ENCODE measurements at places on chromosomes 11 and 22.

GRCh38 chr11:6251990-6252473 is 7.6 kb upstream of the CCKBR start:
- DNase-seq: no peak

- no peak for DNase-seq
Observed at GRCh38 chr11:13229136-13229535, 48.5 kb upstream of the BMAL1 start.

DNA sequence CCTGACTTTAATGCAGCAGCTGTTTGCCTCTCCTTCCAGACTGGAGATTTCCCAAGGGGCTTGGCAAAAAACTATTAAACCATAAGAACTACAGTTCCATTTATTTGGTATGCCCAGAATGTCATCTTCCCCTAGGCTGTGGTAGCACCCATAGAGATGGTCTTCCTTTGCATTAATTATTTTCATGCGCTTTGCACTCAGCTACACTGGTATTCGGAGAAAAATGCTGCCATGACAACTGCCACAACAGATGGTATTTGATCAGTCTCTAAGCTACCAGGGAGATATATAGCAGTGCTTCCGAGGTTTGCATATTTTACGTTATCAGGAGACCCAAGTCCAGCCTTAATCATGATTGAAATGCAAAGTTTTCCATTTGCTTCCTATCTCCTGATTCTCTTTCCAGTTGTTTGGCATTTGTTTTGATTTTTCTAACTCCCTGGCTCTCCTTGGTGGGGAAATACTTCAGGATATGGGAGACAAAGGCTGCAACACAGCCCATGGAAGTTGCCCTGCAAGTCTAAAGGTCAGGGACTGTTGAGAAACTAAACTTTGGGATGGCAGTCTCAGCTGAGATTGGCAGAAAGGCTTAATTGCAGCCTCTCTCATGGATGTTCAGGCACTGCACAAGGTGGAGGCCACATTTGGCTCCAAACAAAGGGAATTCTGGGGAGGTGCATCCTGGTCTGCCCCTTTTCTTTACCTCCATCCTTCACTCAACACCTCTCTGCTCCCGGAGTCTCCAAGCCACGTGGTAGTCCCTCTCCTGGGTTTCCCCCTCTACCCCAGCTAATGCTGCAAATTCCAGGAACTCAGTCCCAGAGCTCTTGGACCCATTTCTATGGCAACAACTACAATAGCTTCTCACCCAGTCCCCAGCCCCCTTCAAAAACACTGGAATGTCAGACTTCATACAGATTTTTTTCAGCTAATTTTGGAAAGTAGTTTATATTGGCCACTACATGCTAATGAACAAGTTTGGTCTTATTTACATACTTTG is 151.8 kb downstream of the NAV2 start:
- no peak for DNase-seq

- DNase-seq: peak; percentile 12
Observed at GRCh38 chr22:37471727-37472417, 14.3 kb downstream of the MFNG start.

DNA sequence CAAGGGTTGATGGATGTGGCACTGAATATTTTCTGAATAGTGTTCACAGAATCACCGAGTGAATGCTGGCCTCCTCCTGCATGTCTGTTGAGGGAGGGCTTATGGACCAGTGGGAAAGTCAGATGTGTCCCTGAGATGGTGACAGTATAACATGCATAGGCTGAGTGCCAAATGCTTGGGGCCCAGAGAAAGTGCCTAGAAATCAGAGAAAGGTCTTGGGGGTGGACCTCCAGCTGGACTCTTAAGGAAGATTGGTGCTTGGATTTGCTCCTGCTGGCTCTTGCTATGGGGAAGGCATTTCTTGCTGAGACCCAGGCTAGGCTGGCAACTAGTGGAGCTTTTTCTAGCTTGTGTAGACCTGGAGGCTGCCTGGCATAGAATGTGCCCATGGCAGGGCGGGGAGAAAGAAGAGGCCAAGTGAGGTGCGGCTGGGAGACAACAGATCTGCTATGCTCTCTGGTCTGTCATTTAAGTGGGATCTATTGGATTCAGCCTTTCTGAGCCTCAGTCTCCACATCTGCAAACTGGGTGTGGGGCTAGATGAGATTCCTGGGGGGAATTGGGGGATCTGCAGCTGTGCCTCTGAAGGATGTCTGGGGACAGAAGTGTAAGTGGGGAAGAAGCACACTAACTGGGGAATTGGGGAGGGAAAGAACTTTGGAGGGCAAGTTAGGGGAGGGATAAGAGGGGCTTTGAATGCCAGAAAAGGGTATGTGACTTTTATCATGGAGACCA is 27.4 kb downstream of the ZNRF3 start:
- no peak for DNase-seq

DNA sequence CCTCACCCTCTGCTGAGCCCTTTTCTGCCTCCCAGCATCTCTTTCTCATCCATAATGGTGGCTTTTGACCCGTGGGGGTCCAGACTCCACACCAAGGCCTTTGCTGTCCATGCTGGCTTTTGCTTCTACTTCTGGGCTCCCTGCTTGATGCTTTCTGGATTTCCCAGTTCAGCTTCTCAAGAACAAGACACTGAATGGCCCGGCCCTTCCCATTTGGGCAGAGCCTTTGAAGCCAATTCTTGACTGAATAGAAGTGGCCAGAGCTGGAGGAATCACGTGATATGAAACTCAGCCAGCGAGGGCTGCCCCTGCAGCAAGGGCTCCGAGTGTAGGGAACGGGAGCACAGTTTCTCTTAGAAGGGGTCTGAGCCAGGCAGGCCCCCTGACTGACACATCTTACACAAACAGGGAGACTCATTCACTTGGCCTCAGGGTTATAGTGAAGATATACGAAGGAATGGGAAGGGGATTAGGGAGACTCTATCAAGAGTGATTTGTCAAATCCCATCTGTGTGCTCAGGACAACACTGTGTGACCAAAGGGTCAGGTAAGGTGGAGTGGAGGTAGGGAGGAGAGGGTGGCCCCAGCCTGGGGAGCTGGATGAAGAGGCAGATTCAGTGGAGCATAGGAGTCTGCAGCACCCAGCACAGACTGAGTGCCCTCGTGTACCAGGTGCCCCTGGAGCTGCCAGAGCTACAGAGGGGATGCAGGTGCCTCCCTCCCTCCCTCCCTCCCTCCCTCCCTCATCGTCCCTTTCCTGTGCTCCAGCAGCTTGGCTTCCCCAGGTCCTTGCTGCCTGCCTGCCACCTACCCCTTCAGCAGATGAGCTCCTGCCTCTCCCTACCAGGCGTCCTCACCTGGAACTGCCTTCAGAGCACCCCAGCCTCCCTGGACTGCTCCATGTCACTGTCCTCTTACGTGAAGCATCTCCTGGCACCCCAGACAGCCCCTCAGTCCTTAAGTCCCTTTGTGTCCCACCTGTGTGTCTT is 106.0 kb downstream of the TRIM29 start:
- DNase-seq: no peak

Measured in DMS53 (cell line).